Central memory CD4-positive, alpha-beta T cell (primary cell): ENCODE measurements at places on chromosomes 5 and 9.

DNA sequence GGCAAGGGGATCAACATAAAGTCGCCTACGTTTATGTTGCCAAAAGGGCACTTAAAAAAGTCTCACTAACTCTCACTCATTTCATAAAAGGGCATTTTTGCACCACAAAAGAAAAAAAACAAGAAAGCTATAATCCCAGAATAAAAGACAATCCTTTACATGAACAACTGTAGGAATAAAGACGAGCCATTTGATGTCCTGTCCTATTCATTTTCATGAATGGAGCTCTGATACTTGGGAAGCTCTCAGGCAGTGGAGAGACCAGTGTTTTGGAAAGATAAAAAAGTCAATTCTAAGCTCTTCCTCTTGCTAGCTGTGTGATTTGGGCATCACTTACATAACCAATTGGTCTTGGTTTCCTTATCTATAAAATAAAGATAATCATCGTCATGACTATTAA is 95.5 kb upstream of the EQTN start:
- DNase-seq = no peak

GRCh38 chr5:56984445-56984844 is 32.5 kb upstream of the MIER3 start:
- DNase-seq = no peak

DNA sequence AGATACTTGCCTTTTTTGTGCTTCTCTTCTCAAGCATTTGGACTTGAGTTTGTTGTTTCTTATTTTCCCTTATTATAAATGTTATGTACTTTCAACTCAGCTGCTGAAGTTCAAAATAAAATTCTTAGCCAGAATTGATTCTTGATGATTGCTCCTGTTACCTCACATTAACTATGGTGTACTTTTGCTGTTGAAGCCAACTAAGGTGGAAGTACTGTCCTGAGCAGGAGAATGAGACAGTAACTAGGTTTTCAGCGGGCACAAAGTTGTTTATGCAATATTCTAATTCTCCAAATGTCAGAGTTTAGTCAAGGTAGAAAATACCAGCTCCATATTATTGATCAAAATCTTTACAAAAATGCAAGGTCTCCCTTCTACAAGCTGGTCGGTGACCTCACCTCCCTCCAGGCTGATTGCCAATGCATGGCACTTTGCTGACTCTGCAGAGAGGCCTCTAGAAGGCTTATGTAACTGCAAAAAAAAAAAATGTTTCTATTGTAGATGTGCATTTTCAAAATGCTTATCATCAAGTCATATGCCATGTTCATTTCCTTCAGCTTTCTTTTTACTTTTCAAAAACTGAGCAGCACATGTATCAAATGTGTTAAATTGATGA is 1783.5 kb upstream of the WWC1 start:
- DNase-seq = no peak

- no peak for DNase-seq
These were observed 130.7 kb upstream of the NREP start for GRCh38 chr5:111887706-111888105.

- DNase-seq = no peak
These were observed 110.7 kb downstream of the FEM1C start for GRCh38 chr5:115433918-115434317.

GRCh38 chr5:157252711-157253465 is 13.0 kb upstream of the CYFIP2 start:
- peak; percentile 81 for DNase-seq

GRCh38 chr5:115755675-115756074 is 60.8 kb downstream of the CDO1 start:
- DNase-seq = no peak

- DNase-seq = no peak
These were observed 650.8 kb downstream of the IRX1 start for GRCh38 chr5:4246447-4246846.

GRCh38 chr5:73655521-73656160 is 29.6 kb downstream of the ARHGEF28 start:
- no peak for DNase-seq

- DNase-seq = no peak
These were observed 1090.4 kb upstream of the CDH6 start for GRCh38 chr5:30103052-30103451.

GRCh38 chr5:29780401-29780800 is 1413.1 kb upstream of the CDH6 start:
- DNase-seq = no peak

- no peak for DNase-seq
These were observed 480.0 kb downstream of the TAF11L14 start for GRCh38 chr5:18114151-18114757.

DNA sequence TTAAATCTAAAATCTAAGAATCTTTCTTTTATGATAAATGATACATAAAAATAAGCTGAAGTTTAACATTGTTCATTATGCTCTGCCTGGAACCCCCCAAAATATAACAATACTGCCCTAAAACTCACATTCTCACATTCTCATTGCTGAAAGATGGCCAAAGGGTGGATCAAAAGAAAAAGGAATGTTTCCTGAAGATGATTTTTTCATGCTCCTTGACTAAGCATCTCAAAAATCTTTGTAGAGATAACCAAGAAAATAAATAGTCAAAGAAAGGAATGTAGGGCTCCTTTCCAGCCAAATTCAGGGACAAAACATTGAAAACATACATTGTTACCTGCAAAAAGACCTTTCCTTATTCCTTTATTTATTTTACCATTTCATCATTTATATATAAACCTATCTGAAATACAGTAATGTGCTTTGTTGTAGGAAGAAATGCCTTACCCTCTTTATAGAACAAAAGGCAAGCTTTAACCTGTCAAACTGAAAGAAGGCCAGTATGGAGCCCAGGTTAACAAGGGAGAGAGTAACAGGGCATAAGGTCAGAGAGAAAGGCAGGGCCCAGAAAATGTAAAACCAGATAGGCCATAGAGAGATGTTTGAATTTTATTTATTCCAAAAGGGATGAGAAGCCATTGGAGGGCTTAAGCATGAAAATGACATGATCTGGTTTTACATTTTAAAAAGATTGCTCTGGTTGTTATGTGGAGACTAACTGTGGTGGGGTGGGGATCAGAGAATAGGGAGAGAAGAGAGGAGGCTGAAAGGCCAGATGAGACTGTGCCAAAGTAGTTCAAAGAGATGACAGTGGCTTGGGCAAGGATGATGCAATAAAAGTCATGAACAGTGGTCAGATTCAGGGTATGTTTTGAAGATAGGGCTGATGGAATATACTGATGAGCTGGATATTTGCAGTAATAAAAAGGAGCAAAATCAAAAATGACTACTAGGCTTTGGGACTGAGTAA is 37.3 kb upstream of the CDK5RAP2 start:
- DNase-seq = no peak

DNA sequence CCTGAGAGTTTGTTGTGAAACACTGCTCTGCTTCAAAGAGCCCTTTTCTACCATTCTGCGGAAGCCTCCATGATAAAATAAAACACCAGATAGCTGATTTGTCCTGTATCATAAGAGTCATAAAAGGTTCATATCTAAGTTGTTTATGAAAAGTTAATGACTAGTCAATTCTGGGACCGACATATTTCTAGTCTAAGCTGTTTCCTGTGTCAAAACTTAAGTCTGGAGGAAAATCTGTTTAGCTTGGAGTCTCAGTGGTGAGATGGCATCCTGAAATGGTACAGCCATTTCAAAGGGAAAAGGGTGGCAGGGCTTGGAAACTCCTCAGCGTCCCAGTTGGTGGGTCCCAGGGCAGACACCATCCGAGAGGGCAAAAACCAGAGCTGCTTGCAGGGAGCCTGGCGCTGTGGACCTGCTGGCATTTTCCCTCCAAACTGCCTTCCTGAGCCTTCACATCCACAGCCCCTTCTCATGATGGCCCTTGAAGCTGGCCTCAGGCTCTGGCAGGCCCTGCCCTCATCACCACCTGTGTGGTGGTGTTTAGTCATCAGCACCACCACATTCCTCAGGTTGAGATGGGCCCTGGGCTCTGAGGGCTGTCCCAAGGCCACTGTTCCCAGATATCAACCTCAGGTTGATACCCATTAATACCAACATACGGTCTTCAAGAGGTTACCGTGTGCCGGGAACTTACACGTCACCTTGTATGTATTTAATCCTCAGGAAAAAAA is 184.0 kb downstream of the HSPA4 start:
- DNase-seq = no peak
